ENCODE measurements at places on chromosomes 1 and 21.

DNA sequence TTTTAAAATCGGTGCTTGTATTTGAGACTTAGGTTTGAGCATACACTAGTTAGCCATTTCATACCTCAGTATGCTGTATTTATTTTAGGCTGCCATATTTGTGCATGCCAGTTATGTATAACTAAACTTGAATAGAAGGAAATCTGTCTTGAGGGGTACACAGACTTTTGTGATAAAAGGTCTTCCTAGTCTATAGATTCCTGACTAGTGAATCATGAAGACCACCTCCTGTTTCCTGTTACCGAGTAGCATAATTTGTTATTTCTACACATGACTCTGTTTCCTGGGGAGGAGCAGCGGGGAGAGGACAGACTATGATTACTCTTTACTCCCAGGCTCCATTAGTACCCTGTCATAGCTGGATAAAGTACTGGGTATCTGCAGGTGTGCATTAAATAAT lies 316.8 kb upstream of the SNX7 start:
- no peak for DNase-seq

DNA sequence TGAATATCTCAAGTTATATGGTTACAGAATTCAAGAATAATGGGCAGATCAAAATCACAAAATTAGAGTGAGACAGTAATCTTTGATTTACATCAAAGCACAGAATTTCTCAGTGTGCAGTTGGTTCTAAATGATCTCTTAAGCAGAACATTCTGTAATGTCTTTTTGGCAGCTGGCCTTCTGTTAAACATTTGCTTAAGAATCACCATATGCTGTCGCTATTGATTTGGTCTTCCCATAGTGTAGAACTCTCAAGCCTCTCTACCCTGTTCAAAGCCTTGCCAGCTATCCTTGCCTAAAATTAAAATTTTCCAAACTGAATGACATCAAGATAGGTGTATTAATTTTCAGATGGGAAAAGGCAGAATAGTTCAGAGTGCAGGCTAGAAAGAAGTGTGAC lies 38.9 kb upstream of the ERO1B start:
- no peak for DNase-seq

- no peak for DNase-seq
Observed at GRCh38 chr1:243806310-243806709, 43.7 kb downstream of the AKT3 start.

DNA sequence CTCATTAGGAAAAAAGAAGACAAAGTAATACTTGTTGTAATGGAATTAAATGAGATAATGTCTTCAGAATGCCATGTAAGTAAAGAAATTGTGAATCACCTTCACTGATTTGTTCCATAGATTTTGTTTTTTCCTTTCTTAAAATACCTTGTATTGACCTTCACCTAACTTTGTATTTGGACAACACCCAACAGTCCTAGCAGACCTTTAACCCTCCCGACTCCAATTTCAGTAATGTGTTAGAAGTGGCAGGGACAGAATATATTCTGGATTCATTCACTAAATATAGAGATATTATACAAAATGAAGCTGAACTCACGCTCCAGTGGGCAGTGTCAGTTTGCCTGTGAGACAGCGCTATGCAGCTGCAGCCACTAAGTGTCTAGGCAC lies 57.9 kb downstream of the UCK2 start:
- no peak for DNase-seq

DNA sequence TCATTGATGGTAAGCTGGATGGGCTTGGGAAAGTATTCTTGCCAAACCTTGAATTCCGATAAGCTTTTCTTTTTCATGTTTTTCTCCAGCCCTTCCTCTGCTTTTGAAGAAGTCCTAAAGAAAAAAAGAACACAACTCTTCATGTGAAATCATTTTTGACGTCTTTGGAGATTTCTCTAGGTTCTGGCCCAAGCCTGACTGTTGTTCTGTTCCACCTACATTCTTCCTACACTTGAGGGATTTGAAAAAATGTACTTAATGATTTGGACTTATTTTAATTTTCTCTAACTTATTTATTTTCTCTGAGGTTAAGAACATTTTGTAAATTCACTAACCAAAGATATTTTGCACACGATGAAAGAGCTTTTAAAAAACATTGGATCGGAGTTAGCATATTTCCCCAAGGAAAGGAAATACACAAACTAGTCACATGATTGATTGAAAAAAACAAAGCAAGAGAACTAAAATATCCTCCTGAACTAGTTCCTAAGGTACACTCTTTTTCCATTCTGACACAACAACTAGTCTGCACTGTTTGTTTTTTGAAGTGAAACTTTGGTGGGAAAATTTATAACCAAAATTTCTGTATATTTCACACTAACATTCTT lies 82.3 kb downstream of the LTN1 start:
- DNase-seq = no peak

- peak; percentile 76 for DNase-seq
Observed at GRCh38 chr1:153490272-153491051, 30.0 kb upstream of the S100A7 start.

- no peak for DNase-seq
Observed at GRCh38 chr21:33747420-33747819, 105.1 kb downstream of the ITSN1 start.

All from AG09319 (cell line).